ENCODE measurements at places on chromosomes 7 and 10.

DNA sequence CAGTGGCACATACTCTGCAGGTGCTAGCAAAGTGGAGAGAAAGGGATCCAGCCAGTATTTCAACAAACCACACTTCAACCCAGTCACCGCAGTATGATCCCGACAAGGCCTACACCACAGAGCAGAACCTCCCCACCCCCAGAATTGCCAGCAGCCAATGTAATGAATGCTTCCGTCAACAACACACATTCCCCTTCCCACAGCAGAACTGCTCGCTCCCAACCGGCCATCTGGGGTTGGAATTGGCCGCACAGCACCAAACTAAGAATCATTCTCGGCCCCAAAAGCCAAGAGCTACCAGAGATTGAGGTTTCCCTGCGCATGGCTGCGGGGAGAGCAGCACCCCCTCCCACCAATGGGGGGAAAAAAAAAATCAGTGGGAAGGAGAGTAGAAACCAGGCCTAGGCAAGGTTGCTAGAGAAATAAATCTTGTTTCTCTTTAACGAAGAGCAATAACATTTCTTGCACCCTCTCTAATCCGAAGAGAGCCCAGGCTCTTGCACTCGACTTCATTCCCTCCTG, 1.1 kb downstream of the WASL start:
- DNase-seq, result no peak

- no peak for DNase-seq
Observed at GRCh38 chr10:59173414-59173813, 3.0 kb upstream of the PHYHIPL start.

GRCh38 chr10:36479073-36479472, 646.3 kb upstream of the ANKRD30A start:
- DNase-seq, result no peak

DNA sequence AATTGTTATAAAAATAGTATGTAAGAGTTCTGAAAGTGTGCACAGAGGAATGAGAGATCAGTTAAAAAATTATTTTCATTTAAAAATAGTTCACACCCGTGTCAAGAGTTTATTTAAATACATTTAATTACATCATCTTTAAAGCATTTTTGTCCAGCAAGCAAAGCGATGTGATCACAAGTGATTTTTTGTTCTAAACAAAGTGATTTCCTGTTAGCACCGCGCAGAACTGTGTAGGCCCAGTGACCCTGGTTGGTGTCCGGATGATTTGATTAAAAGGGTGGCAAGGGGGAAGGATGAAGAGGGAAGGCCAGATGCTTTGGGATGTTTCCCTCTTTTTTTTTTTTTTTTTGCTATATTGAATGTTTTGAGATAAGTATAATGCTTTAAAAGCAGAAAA, 227.8 kb upstream of the PITRM1 start:
- no peak for DNase-seq

- no peak for DNase-seq
Observed at GRCh38 chr7:27693794-27694193, 31.1 kb upstream of the HIBADH start.

- no peak for DNase-seq
Observed at GRCh38 chr7:80833289-80834268, 85.3 kb downstream of the SEMA3C start.

DNA sequence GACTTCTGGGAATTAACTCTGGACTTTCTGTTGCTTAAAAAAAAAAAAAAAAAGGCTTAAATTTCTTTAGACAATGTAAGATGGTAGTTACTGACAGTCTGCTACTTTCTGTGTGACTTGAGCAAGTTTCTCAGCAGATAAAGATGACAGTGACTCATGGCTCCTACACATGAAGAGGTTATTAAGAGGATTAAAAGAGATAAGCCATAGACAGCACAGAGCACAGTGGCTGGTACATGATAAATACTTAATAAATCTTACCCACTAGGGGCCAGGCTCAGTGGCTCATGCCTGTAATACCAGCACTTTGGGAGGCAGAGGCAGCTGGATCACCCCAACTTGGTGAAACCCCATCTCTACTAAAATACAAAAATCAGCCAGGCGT, 174.8 kb downstream of the JAZF1 start:
- no peak for DNase-seq

- no peak for DNase-seq
Observed at GRCh38 chr10:63365976-63366765, 99.6 kb downstream of the JMJD1C start.

GRCh38 chr7:71740174-71740560, 608.2 kb downstream of the GALNT17 start:
- DNase-seq, result no peak

- DNase-seq, result no peak
Observed at GRCh38 chr7:37356911-37357636, 91.6 kb downstream of the ELMO1 start.

DNA sequence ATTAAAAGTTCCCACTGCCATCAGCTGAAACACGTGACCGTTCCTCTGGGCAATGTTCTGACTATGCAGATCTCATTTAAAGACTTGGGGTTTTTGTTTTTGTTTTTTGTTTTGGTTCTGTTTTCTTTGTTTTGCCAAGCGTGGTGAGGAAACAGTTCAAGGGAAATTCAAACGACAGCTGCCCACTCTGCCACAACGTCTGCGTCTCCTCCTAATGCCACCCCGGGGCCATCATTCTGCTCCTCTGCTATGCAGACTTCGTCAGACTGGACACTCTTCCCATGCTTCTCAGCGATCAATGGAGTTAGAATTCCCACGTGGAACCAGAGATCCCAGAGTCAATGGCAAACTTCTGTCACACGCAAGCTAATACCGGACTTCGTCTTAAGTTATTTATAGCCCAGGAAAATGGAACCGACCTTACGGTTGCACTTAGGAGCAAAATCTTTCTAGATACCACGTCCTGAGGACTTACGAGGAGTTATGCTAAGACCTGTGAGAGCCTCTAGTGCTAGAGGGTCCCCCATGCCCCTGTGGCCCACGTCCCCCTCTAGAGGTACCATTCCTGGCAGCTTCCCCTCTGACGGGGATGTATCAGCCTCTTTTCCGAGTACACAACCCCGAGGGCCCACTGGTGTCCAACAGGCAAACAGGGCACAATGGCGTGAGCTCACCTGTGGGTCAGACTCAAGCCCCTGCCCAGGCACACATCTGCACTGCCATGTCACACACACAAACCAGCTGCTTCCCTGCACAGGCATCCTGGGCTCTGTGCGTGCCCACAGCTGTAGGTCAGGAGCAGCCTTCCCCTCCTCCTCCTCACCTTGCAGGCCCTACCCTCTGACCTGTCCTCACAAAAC, 24.4 kb downstream of the EBF3 start:
- no peak for DNase-seq

GRCh38 chr7:70926666-70927065, 205.3 kb upstream of the GALNT17 start:
- DNase-seq, result no peak

DNA sequence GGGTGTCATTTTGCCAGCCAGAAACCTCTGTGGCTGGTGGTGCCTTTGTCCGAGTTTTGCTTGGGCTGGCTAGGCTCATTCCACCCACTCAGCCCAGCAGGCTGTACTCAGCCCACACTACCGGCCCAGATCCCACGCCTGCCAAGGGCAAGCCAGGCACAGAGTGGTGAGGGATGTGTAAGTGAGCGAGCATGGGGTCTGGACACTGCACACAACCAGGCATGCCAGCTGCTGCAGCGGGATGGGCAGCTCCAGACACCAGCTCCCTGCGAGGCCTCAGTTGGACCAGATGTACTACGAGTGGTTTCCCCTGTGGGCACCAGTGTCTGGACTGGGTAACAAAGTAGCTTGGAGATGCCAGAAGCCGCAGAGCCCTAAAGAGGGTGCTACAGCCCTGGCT, 134.2 kb upstream of the C7orf33 start:
- no peak for DNase-seq

DNA sequence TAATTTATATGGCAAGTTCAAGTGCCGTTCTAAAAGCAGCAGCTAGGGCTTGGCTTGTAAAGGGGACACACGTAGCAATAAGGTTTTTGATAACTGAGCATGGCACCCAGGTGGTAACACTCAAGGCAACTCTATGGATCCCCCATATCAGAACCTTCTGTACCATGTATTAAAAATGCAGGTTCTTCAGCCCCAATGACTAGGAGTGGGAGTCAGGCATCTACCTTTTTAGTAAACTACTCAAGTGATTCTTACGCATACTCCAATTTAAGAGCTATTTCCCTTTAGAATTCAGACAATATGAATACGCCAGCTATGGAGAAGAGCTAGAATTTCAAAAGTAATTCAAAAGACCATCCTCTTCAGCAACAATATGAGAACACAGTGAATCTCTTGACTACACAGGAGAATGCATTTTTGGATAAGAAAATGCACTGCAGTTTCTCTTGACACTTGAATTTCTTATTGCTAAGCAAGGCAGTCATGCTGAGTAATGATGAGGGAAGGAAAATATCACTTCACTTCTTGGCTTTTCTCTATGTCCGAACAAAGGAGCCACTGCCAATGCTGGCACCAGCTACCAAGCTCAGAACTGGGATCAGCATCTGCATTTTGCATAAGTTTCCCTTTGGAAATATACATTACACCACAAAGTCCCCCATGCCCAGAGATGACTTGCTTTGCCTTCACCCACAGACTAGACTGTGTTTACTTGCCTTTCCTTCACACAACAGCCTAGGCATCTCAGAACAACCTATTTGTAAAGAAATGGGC, 53.5 kb downstream of the ABLIM1 start:
- DNase-seq, result no peak

- DNase-seq, result no peak
Observed at GRCh38 chr10:101745074-101745696, 30.7 kb downstream of the FGF8 start.

- no peak for DNase-seq
Observed at GRCh38 chr7:134105841-134106240, 21.3 kb upstream of the LRGUK start.

GRCh38 chr10:100890673-100891317, 22.0 kb upstream of the SLF2 start:
- DNase-seq, result no peak

DNA sequence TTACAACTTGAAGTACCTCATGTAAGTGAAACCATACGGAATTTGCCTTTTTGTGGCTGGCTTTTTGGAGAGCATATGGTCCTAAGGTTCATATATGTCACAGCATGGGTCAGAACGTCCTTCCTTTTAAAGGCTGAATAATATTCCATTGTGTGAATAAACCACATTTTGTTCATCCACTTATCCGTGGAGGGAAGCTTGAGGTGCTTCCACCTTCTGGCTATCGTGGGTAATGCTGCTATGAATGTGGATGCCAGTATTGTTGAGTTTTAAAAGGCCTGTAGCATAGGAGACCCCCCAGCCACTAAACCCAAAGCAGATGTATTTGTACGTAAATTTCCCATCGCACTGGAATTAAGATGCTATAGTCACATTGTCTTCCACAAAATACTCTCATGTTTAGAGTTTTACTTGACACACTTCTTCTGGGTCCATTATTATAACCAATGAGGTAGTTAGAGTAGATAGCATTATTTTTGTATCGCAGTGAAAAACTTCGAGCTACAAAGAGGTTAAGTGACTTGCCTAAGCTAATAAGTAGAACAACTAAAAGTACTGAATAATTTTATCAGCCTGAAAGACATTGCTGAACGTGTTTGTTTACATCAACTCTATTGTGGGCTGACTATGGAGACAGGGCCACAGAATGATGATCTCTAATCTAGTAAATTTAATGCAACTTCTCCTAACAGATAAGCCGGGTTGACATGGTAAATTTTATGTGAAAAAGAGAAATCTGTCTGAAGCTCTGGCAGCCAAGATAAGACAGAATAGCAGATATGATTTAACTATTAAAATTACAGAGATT, 183.0 kb upstream of the CTBP2 start:
- DNase-seq, result no peak

GRCh38 chr10:102113261-102113955, 6.8 kb downstream of the LDB1 start:
- DNase-seq, result no peak

DNA sequence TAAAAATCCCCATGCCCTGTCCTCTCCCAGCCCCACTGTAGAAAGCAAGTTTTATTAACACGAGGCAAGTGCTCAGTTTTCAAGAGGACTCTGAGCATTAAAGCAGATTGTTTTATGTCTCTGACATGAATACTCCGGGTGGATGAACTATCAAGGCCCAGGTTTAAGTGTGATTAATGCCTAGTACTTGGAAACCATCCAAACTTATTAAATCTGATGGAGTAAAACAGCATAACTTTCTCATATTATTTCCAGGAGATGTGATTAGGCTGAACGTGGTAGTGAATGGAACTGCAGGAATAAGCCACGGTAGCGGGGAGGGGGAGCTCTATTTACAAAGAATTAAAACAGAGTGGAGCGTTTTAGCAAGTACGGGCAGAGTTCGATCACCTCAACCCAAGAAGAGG, 144.2 kb upstream of the RNF32 start:
- DNase-seq, result no peak

DNA sequence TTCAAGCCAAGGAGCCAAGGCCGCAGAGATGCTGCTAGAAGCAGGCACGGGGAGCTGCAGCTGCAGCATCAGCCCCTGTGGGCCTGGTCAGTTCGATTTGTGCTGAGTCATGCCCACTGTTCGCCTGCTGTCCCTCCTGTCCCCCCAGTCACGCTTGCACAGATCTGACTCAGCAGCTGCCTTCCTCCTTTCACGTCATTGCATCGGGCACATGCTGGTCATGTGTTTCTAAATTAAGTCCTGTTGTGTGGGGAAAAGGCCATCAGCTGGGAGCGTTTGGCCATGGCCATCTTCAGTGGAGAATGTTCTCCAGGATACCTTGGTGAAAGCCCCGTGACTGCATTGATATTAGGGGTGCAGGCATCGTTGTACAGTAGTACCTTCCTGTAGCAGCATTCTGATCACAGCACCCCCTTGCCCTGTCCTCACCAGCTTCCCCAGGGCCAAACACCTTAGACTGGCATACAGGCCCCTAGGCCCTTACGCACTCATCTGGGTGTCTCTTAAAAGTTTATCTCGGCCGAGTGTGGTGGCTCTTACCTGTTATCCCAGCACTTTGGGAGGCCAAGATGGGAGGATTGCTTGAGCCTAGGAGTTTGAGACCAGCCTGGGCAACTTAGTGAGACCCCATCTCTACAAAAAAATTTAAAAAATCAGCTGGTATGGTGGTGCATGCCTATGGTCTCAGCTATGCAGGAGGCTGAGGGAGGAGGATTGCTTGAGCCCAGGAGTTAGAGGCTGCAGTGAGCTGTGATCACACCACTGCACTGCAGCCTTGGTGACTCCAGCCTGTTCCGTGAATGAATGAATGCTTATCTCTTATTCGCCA, 23.2 kb downstream of the POR start:
- DNase-seq, result no peak

- DNase-seq, result no peak
Observed at GRCh38 chr10:80506189-80506575, 31.5 kb upstream of the SH2D4B start.

DNA sequence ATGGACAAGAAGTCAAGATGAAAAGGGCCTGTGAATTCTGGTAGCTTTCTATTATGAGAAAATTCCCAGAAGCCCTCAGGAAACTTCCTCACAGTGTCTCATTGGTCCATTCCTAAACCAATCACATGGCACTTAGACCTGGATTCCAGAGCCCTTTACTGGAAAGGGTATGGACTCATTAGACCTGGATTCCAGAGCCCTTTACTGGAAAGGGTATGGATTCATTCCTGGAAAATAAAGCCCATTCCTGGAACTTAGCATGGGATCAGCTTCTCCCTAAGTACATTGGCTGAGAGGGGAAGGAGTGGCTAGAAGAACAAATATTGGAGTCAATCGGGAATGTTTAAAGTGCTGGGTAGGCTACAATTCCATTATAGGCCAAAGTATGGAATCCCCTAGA, 3.7 kb upstream of the CACUL1 start:
- no peak for DNase-seq

GRCh38 chr7:140667476-140667875, 5.3 kb upstream of the ADCK2 start:
- no peak for DNase-seq

All from stimulated activated CD4-positive, alpha-beta T cell treated with anti-CD3 and anti-CD28 coated beads, Interleukin-1b, Interleukin-23, amount 100 ng/mL, for 1 hour (primary cell).